Stimulated activated CD8-positive, alpha-beta memory T cell treated with anti-CD3 and anti-CD28 coated beads, Interleukin-4, amount 100 ng/mL, for 1 hour (primary cell): ENCODE measurements at places on chromosomes 5 and 9.

DNA sequence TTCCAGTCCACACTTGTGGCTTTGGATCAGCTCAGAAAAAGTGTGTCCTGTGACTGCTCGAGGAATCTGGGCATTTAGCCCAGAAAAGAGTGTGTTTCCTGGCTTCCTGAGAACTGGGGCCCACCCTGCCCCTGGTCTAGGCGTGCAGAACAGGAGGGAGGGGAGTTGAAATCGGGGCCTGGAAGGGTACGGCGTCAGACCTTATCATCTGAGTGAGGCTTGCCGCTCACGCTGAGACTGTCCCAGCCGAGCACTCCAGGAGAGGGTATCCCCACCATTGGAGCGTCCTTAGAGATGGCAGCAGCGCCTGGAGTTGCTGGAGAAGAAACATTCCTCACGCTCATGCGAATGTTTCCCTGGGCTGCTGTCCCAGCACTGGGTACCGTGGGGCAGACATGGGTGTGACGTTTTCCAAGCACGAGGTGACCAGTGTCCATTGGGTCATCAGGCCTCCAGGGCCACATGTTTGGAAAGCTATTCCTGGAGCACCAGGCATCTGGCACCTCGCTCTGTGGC lies 22.5 kb downstream of the NEK6 start:
- DNase-seq, result no peak

DNA sequence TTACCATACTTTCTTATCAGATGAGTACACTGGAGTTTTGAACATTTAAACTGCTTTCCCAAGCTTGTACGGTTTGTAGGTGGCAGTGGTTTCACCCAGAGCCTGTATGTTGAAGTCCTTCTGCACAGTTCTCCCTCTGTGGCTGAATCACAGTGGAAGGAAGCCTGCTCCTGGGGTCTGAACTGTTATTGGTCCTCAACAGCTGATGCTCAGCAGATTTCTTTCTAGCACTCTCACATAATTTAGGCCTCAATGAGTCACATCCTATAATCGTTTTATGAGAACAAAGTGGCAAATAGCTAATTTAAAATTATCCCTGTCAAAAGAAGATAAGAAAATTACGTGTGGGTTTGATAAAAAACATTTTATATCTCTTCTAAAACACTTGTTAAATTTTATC lies 229.7 kb downstream of the TLE4 start:
- no peak for DNase-seq

DNA sequence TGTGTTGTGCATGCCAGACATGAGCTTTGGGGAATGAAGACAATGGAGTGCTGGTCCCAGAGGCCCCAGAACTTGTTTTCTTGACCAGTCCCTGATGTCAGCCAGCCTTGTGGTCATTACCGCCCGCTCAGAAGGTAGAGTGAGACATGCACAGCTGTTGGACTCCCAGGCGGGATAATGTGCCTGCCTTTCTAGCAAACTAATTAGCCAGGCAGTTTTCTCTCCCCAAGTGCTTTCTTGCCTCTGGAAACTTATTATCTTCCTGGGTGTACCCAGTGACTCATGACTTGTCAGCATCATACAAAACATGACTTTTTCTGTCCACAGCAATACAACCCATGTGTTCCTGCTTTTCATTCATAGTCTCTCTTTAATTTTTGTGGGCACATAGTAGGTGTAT lies 131.1 kb downstream of the RMI1 start:
- DNase-seq, result no peak

DNA sequence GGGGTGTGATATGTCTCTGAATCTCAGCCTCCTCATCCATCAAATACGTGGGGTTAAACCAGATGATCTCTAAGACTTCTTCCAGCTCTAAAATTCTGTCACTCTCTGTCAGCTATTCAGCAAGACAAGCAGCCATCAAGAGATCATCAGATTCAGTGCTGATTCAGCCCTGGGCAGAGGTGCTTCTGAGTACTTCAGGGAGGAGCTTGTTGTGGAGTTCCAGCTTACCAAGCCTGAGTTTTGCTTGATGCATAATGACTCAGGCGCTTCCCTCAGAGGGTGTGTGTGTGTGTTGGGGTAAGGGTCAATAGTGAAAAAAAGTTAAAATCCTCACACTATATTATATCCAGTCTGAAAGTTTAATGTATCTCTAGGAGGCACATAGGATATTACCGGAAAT lies 29.6 kb upstream of the TAF1L start:
- no peak for DNase-seq

GRCh38 chr5:141957367-141957996 lies 520 bp downstream of the PCDH12 start:
- DNase-seq, result no peak

GRCh38 chr5:5430136-5430535 lies 7.7 kb downstream of the ICE1 start:
- no peak for DNase-seq

GRCh38 chr5:63535840-63536602 lies 426.2 kb downstream of the HTR1A start:
- DNase-seq, result no peak

GRCh38 chr5:152556784-152557183 lies 151.7 kb upstream of the NMUR2 start:
- DNase-seq, result no peak

DNA sequence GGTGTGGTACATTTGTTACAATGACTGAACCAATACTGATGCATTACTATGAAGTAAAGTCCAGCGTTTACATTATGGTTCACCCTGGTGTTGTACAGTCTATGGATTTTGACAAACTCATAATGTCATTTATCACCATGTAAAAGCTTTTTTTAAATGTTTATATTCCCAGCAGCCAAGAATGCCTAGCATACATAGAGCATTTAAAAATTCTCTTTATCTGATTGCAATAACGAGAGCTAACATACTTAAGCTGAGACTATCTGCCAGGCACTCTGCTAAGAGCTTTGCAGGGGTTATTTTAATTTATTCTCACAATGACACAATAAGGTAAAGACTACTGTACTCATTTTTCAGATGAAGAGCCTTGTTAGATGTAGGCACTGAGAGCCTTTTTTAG lies 24.1 kb downstream of the PRDM6 start:
- no peak for DNase-seq

DNA sequence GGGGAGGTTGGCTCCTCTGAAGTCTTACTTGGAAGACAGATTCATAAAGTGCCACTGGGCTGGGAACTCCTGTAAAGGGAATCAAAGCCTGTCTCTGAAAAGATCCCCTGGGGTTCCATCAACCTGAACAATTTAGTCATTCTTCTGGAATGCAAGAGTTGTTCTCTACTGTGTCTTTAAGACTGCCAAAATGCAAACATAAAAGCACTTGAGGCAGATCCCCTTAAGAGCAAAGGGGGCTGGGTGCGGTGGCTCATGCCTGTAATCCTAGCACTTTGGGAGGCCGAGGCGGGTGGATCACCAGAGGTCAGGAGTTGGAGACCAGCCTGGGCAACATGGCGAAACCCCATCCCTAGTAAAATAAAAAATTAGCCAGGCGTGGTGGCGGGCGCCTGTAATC lies 16.7 kb downstream of the CDKN2AIPNL start:
- no peak for DNase-seq

DNA sequence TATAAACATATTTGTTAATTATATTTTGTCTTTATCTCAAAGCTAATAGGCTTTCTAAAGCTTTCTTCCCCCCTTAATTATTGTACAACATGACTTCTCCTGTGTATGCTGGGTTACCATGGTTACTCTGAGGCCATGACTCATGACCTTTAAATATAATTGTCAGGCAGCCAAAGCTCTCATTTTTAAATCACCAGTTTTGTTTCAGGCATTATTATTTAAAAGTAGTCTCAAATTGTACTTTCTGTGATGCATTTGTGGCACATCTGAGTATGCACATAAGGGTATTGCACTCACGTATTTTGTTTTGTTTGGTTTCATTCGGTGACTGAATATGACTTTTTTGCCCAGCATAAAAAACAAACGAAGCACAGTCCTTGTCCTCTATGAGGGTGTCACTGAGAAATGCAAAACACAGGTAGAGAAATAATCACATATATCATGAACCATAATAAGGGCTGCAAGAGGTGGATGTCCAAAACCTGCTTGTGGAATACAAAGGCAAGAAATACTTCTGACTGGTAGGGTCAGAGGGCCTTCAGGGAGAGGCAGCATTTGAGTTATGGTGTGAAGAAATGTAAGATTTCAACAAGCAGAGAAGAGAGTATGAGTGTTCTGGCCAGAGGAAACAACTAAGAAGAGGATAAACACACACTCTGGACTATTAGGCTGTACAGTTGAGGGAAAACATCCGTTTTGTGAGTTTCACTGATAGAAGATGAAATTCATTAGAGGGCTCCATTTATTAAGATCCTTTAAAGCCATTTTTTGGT lies 2.1 kb downstream of the CCDC192 start:
- DNase-seq, result no peak

GRCh38 chr9:6506571-6506970 lies 93.6 kb downstream of the UHRF2 start:
- DNase-seq, result no peak

- DNase-seq, result no peak
Observed at GRCh38 chr9:97474372-97474925, 27.0 kb upstream of the TMOD1 start.

DNA sequence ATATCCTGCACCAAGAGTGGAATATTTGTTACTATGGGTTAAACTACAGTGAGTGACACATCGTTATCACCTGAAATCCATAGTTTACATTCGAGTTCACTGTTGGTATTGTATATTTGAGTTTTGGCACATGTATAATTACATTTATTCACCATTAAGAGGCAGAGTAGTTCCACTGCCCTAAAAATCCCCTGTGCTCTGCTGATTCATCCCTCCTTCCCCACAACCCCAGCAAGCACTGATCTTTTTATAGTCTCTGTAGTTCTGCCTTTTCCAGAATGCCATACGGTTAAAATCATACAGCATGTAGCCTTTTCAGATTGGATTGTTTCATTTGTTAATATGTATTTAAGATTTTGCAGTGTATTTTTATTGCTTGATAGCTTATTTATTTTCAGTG lies 495.2 kb downstream of the DIRAS2 start:
- no peak for DNase-seq

DNA sequence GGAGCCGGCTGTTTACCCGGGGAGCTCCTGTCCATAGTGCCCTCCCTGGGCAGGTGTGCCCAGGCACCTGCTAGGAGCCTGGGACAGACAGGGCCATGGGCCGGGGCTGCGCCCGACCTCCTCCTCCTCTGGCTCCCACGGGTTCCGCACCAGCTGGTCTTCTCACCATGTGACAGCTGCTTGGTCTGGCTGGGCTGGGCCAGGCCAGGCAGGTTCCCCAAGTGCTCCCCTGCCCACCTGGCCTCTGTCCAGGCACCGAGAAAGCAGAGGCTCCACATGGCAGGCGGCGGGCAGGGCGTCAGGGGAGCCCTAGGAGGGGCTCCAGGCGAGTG lies 60.0 kb downstream of the OLFM1 start:
- DNase-seq, result no peak

DNA sequence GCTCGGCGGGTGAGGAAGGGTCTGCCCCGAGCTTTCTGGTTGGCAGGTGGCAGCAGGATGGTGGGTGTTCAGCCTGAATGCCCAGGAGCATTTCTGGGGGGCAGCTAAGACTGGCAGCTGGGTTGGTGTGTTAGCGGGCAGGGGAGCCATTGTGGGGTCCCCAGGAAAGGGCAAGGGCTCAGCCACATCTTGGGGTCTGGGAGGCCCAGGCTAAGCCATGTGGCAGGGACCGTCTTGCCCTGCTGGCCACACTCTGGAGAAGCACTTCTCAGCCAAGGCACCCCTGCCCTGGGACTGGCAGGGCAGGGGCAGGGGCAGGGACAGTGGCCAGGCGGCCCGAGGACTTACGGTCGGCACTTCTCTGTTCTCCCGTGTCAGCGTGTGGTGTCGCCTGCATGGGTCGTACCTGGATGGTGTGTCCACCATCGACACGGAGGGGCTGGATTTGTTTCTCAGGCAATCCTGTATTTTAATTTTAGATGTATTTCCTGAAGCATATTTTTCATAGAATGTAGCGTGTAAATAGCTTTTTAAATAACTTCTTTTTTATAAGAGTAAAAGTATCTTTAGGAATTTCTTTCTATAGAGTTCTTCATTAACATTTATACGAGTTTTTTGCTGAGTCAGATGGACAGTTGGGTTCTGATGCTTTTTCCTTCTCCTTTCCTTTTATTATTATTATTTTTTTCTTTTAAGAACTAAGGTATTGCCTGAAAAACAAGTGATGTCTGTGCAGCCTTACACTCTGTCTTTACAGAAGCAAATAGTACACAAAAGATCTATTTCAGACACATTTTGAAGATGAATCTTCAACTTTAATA lies 102.0 kb downstream of the PHF2 start:
- no peak for DNase-seq

DNA sequence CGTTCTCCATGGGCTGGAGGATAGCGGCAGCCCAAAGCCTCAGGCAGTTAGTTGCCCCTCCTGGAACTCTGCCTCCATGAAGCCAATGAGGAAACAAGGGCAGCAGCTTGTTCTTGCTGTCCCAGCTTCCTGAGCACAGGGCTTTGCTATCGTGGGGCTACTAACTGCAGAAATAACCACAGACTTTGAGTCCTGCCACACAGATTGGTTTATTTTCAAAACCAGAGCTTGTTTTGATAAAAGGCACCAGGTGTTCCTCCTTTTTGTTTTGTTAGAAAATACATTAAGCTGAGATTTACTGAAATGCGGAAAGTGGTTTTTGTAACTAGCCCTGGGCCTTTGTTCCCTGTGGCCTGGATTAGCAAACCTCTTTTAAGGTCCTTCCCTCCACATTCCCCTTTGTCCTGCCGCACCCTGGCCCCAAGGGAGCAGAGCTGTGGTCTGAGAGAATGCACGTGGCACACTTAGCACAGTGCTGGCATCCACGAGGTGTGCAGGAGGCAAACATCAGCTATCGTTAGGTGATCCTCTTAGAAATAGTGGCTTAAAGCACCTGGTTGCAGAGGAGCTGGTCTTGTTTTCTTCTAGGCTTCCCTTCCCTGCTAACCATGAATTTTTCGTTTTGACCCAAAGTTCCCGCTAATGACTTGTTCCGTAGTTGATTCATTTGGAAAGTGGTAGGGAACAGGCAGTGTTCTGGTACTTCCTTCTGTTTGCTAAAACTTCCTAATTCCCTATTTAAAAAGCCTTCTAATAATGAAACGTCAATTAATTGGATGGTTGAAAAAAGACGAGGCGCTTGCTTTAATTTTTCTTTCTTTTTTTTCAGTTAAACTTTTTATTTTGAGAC lies 21.5 kb downstream of the MVB12B start:
- DNase-seq, result no peak

GRCh38 chr5:172834415-172835289 lies 601 bp downstream of the ERGIC1 start:
- DNase-seq, result no peak

DNA sequence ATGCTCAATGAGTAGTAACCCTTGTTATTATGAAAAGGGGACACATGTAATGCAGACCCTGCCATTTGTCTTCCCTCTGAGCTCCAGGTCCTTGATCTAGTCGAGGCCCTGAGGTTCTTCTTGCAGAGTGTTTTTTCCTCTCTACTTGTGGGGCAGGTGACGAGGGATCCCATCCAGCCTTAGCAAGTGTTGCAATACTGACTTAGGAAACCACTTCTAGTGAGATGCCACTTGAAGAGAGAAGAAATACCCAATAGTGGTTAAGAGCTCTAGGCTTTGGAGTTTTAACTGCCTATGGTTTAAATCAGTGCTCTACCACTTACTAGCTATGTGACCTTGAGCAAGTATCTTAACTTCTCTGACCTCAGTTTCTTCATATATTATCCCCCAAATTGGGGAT lies 10.2 kb downstream of the PPARGC1B start:
- no peak for DNase-seq

GRCh38 chr5:109748546-109748945 lies 58.8 kb downstream of the MAN2A1 start:
- DNase-seq, result no peak

- no peak for DNase-seq
Observed at GRCh38 chr5:171309276-171310211, 496 bp downstream of the TLX3 start.
